ENCODE measurements at places on chromosomes 12 and 14.

DNA sequence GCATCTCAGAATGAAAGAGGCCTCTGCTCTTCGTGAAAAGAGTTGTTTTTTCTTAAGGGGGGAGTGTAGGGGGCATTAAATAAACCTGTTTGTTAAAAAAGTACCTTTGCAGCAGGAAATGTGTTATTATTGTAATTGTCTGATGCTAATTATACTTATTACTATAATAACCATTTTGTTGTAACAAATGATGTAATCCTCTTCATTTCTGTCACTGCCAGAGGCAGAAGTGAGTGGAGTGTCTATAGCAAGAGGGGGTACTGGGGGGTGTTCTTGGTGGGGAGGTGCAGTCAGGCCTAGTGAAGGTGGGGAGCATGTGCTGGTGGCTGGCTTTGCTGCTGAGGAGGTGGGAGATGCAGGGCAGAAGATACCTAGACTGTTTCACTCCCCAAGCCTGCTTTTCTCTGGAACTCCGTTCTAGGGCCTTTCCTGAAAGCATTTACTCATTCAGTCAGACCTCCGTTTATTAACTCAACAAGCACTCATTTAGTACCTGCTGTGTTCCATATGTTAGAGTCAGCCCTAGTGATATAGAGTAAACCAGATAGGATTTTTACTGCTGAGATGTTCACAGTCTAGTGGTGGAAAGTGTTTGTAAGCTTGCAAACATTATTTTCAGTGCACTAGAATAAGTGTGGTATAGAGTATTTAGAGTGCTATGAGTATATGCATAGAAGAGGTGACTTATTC lies 77.5 kb upstream of the CISTR start:
- DNase-seq, result no peak

- DNase-seq, result no peak
These were observed at the start of gene OTX2 for GRCh38 chr14:56810147-56810719. TSS of gene OTX2 (minus strand) at chr14:56810479. CDS start at chr14:56805456, 5,023 bp downstream.

- no peak for DNase-seq
These were observed 25.0 kb downstream of the GALNT8 start for GRCh38 chr12:4745249-4745648.

DNA sequence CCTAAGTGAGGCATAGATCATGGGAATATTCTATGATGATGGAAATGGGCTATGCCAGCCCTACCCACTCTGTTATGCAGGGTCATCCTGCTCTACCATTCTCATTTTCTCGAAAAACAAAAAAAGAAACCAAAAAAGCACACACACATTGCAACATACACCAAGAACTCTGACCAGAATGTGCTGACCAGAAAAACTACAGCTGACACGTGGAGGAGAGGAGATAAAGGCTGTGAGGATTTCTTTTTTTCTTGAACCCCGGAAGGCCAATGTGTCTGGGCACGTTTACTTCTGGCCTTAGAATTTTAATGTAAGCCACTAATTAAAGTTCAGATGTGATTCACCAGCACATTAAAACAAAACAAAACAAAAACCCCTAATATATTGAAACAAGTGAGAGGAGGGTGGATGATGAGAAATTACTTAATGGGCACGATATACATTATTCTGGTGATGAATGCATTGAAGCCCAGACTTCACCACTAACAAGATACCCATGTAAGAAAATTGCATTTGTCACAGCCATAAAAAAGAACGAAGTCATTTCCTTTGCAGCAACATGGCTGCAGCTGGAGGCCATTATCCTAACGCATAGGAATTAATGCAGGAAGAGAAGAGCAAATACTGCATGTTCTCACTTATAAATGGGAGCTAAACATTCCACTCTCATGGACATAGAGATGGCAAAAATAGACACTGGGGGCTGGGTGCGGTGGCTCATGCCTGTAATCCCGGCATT lies 66.3 kb upstream of the PLEKHG3 start:
- no peak for DNase-seq

- no peak for DNase-seq
These were observed 6.3 kb upstream of the KRT5 start for GRCh38 chr12:52526511-52526951.

GRCh38 chr14:97177016-97177415 lies 379.8 kb downstream of the VRK1 start:
- no peak for DNase-seq

DNA sequence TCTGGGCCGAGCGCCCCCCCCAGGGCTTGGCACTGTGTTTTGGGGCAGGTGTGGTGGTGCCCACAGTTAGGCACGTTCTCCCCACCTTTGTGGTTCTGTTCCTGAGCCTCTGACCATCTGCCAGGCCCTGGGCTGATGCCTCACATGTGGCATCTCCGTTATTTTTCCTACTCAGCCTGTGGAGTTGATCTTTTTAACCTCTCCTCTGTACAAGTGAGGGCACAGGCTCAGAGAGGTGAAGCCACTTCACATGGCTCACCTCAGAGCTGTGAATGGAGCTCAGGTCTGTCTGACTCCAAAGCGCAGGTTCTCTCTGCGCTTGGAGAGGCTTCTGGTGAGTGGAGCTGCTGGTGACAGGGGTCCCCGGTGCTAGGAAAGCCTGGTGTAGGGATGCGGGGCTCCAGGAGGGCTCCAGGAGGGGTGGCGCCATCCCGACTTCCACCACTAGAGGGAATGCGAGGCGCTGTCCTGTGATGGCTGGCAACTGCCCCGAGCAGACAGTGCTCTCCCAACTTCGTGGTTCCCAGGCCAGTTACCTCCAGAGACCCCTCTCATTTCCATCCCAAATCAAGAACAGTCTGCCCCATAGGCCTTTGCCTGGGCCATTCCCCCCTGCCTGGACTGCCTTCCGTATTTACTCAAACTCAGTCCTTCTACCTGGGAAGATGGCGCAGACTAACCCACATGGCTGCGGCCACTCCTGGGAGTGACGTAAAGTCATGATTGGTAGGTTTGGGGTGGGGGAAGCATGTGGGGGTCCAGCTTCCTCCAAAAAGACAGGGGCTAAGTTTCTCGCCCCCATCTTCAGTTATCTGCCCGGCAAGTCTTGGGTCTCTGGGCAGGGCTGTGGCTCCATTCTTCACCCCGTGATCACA lies 9.9 kb downstream of the BCL7A start:
- peak; percentile 28 for DNase-seq

DNA sequence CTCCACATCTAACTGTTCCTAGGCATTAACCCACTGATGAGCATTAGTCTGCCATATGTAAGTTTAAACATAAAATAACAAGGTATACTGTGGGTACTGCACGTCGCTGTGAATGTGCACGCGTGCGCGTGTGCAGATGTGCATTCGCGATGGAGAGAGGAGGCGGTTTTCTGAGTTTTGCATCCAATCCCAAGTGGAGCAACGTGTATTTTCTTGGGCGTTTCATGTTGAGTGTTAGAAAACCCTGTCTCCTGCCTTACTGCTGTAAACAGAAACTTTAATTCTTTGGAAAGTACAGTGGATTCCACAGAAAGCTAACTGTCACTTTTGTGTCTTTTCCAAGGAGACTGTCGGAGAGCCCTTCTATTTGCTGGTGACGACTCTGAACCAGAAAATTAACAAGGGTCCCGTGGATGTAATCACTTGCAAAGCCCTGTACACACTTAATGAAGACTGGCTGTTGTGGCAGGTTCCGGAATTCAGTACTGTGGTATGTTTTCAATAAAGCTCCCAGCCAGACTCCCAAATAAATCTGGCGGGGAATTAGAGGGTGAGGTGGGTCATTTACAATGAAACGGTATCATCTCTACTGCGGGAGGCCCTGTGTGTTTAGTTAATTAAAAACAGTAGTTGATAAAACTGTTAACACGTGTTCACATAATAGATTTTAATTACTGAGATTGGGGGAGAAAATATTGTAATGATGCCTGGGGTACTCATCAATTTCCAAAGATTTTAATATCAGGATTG lies 116.5 kb downstream of the PLXNC1 start:
- no peak for DNase-seq

GRCh38 chr12:71764587-71765321 lies 10.1 kb downstream of the RAB21 start:
- no peak for DNase-seq

DNA sequence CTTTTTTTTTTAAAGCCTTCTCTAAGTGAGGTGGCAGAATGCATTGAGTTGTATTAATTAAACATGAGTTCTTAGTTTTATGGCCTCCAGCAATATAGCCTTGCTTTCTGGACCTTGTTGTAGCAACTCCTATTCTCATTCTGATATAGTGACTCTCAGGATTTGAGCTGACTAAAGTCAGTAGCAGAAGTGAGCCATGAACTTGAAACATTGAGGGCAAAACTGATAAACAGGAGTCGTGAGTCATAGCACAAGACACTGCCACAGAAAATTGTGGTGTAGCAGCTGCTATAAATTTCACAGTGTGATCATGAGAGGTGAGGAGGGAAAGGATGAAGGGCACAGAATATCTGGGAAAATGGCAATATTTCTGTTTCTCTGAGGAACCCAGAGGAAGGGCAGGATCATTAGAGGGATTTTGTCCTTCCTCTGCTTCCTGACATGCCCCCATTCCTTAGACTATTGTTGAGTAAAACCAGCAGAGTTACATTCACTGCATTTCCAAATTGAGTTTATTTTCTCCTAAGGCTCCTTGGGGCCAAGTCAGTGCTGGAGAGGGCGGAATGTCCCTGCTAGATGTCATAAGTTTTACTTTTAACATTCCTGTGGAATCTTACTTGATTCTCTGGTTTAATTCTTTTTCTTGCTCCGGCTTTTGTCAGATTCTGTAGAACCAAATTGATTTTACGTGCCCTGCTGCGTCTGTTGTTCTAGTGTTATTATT lies 7.5 kb downstream of the KLRG1 start:
- DNase-seq, result peak; percentile 14

GRCh38 chr12:19026614-19027488 lies 102.7 kb upstream of the PLEKHA5 start:
- DNase-seq, result no peak

- peak; percentile 68 for DNase-seq
These were observed 840 bp downstream of the SIX4 start for GRCh38 chr14:60723116-60723906.

DNA sequence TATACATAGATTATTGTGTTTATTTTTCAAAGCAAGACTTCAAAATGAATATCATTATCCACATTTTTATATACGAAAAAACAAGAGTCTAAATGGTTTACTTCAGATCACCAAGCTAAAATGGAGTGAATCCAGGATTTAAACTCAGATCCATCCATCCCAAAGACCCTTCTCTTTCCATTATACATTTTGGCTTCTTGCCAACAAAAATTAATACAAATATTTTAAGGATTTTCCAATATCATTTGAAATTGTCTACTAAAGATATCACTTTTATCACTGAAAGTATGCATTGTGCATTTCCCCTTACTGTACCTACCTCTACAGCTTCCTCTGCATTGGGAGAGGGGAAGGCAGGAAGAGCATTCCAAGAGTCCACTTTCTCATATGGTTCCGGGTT lies 541.2 kb downstream of the RPS29 start:
- DNase-seq, result no peak

DNA sequence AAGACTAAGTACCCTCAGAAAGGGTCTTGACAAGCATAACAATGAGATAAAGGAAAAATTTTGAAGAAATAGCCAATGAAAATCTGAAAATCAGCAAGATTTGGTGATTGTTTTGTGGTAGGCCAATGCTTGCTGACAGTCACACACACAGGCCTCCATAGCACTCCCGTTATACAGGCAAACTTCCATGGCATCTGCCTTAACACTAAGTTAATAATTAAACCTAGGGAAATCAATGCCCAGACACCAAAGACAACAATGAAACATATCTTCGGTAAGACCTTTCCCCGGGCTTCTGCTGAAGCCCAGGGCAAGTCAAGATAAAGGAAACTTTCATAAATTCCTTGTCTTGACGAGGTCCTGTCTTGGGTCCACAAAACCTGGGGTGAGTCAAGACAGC lies 18.6 kb upstream of the RERGL start:
- no peak for DNase-seq

DNA sequence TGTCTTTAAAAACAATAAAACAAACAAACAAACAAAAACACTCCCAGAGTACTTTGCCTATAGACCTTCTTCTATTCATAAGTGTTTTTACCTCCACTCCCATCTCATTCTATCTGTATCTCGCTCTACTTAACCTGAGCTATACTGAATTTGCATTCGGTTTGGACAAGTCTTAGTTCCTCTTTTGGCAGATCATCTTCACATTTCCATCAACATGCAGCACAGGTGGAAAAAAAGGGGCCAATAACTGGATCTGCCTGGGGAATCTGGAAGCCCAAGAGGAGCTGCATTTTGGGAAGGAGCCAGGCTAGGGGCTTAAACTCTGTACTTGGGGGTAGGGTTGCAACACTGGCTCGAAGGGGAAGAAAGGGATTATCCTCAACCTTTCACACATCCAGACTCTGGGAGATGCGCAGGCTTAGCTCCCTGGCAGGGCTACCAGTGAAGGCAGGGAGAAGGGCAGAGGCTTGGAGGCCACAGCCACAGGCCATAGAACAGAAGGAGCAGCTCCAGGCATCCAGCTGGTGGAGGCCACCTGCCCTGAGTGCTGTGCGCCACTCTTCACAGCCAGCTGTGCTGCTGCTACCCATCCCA lies 4.1 kb downstream of the NINJ2 start:
- DNase-seq, result no peak

GRCh38 chr14:105178868-105179140 lies 2.3 kb downstream of the NUDT14 start:
- DNase-seq, result no peak

DNA sequence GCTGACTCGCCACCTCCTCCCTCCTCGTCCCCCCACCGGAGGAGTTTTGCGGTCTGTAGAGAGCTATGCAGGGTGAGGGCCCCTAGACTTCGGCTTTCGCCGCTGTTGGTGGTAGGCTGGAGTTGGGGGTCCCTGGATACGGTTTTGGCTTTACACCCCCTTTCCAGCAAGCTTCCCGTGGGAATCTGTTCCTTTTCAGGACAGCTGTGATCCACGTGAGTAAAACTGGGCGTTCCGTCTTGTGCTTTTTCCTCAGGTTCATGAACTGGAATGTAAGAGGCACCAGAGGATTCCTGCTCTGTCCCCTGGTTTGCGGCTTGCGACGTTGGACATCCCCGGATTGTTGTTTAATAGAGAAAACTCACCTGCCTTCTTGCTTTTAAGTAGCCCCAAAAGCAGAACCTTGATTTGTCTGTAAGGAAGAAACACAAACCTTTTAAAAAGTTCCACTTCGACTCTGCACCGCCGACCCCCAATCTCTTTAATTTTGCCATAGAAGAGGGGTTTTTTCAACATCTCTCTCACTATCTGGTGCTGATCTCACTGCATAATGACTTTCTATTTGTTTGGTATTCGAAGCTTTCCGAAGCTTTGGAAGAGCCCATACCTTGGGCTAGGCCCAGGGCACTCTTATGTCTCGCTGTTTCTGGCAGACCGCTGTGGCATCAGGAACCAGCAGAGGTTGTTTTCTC lies 490 bp downstream of the PRORP start:
- no peak for DNase-seq

DNA sequence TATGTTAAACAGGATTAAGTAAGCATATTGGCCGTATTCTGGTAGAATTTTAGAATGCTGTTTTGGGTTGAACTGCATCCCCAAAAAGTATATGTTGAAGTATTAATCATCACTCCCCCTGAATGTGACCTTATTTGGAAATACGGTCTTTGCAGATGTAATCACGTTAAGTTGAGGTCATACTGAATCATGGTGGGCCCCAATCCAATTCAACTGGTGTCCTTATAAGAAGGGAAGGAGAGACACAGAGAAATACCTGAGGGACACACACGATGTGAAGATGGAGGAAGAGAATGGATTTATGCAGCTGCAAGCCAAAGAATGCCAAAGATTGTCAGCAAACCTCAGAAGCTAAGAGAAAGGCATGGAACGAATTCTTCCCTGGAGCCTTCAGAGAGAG lies 268.6 kb downstream of the ITPR2 start:
- peak; percentile 11 for DNase-seq
